Stimulated activated CD8-positive, alpha-beta memory T cell treated with anti-CD3 and anti-CD28 coated beads, Interleukin-4, amount 100 ng/mL, for 1 hour (primary cell): ENCODE measurements at places on chromosomes 16 and 17.

DNA sequence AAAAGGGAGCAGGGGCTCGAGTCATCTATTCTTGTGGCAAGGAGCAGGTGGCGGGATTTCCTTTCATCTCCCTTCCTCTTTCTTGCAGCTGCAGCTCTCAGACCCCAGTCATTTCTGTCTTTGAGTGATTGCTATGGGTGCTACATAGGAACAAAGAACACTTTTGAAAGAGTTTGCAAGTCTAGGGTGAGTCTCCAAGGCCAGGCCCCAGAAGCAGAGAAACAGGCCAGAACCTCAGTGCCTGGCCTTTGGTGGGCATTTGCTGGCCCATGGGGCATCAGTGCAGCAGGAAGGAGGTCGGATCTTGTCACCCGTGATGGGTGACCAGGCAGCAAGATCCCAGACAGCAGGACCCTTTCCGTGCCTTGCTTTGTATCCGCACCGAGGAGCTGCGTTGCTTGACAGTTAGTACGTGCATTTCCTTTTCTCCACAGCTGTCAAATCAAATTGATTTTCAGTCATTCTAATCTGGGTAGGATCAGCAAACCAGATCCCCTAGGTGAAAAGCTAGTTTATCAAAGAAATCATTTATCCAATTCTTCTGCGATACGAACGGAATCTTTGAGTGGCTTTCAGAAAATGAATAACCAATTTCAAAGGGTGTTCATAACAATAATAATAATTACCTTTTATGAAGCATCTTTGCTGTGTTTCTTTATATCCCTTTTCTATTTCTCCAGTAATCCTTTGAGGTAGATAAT is 244.6 kb upstream of the MAF start:
- no peak for DNase-seq

- DNase-seq: no peak
Measured at GRCh38 chr17:74455821-74456220, 10.6 kb upstream of the CD300A start.

- DNase-seq: no peak
Measured at GRCh38 chr17:29181226-29181625, 1.0 kb upstream of the MYO18A start.

- no peak for DNase-seq
Measured at GRCh38 chr17:30947796-30948195, 23.0 kb upstream of the RNF135 start.

GRCh38 chr17:55710829-55711496 is 11.7 kb downstream of the TMEM100 start:
- DNase-seq: no peak

- no peak for DNase-seq
Measured at GRCh38 chr16:21162661-21163151, 4.2 kb downstream of the LDAF1 start.

GRCh38 chr17:74117087-74117698 is 86.3 kb upstream of the RPL38 start:
- DNase-seq: no peak

GRCh38 chr17:31467502-31468256 is 76.2 kb downstream of the RAB11FIP4 start:
- no peak for DNase-seq

DNA sequence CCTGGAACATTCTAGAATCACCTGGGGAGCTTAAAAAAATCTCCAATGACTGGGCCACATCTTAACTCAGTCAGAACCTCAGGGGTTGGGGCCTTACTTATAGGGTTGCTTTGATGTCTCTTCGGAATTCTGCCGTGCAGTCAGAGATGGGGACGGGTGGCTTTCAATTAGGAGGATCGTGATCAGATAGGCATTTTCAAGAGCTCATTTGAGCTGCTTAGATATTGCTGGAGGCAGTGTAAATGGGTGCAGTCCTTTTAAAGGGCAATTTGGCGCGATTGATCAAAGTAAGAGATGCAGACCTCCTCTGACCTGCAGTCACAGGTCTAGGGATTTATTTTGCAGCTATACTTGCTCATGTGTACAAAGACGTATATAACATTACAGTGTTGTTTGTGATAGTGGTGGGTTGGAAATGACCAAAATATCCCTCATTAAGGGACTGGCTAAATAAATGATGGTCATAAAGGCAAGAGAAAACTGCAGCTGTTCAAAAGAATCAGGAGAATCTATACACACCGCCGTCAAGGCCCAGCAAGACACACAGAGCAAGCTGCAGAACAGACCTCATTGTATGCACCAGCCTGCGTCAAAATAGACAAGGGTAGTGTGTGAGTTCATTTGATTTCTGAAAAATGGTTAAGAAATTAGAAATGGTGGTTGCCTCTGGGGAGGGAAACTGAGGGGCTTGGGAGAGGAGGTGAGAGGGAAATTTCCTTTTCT is 6.3 kb upstream of the KCNG4 start:
- DNase-seq: no peak

- no peak for DNase-seq
Measured at GRCh38 chr17:63496663-63497400, 20.0 kb downstream of the ACE start.

- DNase-seq: no peak
Measured at GRCh38 chr17:14337596-14338079, 36.8 kb downstream of the HS3ST3B1 start.

DNA sequence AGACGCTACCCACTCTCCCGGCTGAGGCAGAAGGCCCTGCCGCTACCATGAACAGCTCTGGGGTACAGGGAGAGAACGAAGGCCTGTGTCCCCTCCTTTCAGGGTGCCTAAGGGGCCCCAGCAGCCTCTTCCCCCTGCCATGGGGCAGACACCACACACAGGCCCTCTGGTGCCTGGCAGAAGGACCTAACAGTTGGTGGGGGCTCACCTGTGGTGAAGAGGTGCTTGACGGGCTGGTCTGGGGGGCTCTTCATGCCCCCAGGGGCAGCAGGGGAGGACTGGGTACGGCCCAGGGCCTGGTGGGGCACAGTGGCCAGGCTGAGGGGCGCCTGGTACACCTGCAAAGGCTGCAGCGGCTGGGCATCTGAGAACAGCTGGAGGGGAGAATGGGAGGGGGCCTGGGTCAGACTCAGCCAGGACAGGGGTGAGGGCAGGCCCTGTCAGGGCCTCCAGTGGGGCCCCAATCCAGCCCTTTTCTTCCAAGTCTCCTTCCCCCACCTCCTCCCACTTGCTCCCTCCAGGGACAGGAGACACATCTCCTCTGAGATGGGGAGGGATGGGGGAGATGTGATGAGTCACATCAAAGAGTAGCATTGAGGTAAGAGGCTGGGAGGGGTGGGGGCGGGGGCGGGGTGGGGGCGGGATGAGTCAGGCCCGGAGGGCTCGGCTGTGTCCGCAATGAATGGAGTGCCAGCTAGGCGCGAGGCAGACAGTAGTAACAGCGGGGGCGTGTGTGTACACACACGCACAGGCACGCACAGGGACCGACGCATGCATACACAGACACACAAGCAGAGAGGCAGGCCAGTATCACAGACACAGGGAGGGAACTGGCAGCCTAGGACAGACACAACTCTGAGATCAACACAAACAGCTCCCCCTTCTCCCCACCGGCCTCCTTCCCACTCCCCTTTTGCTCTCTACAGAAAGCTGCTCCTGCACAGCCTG is 16.1 kb downstream of the G6PC3 start:
- DNase-seq: peak; percentile 11

- no peak for DNase-seq
Measured at GRCh38 chr16:10652730-10653590, 41.8 kb downstream of the TEKT5 start.

DNA sequence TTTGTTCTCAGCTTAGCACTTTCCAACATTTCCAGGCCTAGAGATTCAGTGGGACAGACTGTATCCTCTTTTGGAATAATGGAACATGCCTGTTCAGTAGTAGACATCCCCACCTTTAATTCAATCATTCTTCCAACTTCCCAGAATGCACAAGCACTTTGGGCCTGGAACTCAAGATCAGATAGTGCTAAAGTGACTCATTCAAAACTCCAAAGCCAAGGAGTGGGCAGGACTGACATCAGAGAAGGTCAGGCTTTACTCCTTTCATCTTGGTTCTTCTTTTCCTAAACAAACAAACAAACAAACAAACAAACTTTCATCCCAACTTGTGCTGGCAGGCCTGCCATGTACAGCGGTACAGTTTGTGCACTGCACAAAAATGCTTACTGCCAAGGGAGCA is 172.0 kb downstream of the AXIN2 start:
- DNase-seq: no peak

GRCh38 chr17:8631554-8631877 is 991 bp upstream of the MYH10 start:
- no peak for DNase-seq

DNA sequence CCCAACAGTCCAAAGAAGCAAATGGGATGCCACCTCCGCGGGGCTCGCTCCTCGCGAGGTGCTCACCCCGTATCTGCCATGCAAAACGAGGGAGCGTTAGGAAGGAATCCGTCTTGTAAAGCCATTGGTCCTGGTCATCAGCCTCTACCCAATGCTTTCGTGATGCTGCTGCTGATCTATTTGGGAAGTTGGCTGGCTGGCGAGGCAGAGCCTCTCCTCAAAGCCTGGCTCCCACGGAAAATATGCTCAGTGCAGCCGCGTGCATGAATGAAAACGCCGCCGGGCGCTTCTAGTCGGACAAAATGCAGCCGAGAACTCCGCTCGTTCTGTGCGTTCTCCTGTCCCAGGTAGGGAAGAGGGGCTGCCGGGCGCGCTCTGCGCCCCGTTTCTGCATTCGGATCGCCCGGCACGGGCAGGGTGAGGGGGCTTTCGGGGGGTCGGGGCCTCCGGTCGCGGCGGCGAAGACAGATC is at the start of gene CDH13:
Gene CDH13 (plus strand): TSS at position 179 of the 471 bp plus-strand sequence.
- DNase-seq: no peak

GRCh38 chr17:50113624-50114320 is 16.2 kb downstream of the SAMD14 start:
- no peak for DNase-seq

DNA sequence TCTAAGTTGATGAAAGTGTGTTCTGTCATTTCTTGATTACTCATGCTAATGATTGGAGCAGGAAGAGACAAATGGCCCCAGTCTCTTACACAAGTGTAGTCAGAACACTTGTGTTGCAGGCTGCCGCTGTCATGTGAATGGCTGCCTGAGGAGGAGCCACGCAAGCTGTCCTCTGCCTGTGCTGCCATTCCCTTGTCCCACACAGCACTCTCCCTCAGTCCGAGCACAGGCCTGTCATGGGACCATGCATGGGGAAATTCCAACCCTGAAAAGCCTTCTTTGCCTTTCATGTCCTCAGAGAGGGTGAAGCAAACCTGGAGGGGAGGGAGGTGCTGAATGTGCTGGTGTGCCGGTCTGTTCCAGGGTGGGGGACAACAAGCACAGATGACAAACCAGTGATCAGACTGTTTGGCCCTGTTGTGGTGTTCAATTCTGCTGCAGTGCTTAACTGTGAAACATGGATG is 109.4 kb downstream of the MRTFB start:
- no peak for DNase-seq

GRCh38 chr17:72715906-72716572 is 376.4 kb downstream of the SLC39A11 start:
- DNase-seq: no peak
